ENCODE measurements at places on chromosomes 1 and 21. TPM values are rescaled to one million over a fixed set of nuclear protein-coding genes. Genes with fewer than 3 reads are reported as not detected.

GRCh38 chr1:191546803-191547202 is 611.5 kb upstream of the RGS18 start:
- DNase-seq, result no peak

Gene ZNF593OS
- total RNA-seq, result not detected

GRCh38 chr1:15483971-15484370 is 8.1 kb downstream of the CELA2B start:
- DNase-seq, result no peak

- DNase-seq, result peak; percentile 79
Observed at GRCh38 chr1:169115891-169116585, 9.5 kb downstream of the ATP1B1 start.
